ENCODE measurements at places on chromosomes 2 and 18. TPM values are rescaled to one million over a fixed set of nuclear protein-coding genes. Genes with fewer than 3 reads are reported as not detected.
A peak's percentile ranks its signal among the peaks of the same experiment; 100 is the strongest.

The SLC9A4 gene
- polyA plus RNA-seq, result 8.2 TPM

The CCDC68 gene
- polyA plus RNA-seq, result 7.5 TPM

DNA sequence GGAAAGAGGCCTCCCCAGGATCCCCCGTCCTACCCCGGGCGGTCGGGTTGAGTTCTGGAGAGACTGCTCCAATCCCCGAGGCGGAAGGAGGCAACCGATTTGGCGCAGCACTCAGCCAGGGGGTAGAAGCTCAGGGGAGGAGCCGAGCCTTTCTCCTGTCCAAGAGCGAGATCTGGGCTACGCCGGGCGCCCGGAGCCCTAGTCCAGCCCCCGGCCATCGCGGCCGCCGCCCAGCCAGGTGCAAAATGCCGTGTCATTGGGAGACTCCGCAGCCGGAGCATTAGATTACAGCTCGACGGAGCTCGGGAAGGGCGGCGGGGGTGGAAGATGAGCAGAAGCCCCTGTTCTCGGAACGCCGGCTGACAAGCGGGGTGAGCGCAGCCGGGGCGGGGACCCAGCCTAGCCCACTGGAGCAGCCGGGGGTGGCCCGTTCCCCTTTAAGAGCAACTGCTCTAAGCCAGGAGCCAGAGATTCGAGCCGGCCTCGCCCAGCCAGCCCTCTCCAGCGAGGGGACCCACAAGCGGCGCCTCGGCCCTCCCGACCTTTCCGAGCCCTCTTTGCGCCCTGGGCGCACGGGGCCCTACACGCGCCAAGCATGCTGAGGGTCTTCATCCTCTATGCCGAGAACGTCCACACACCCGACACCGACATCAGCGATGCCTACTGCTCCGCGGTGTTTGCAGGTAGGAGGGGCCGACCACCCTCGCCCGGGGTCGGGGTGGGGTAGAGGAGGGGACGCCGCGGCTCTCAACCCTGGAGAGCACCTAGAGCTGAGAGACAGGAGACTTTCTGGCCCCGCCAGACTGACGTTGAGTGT is at the start of gene DYSF:
Gene DYSF (plus strand): TSS at position 158 of the 817 bp plus-strand sequence.
- peak; percentile 48 for DNase-seq

DNA sequence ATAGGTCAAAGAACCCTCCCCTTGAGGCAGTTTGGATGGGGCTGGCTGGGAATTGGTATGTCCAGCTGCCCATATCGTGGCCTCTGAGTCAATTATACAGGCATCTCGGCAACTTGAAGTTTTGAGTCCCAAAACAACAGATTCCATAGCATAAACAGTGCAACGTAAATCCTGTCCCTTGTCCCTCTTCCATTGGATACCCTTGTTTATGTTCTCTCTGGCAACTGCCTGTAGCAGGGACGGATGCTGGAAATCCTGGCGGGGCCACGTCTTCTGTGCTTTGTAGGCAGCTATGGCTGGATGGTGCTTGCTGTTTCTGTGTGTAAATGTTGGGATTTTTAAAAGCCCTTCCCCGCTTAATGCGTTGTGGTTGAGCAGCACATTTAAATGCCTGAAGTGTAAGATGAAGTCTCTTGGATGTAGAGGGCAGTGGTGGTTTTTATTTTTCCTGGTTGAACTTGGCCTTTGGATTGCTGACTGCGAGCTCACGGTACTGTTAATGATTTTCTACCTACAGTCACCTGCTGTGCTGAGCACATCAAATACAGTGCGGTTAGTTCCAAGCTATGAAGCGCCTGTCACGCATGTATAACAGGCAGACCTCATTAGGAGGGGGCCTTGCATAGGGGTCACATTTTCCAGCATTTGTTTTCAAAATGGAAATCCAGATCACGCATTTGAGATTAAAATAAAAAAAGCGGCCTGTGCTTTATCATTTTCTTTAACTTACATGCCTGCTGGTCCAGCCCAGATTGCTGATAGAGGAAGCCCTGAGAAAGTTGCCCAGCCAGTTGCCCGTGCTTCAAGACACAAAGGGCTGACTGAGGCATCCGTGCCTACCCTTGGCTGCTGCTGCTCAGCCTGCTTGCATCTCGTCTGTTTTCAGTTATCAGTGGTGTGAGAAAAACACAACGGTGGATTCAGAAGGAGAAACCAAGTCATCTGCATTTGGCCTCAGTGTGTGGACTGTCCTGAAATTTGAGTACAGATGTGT is 84.7 kb downstream of the NEDD4L start:
- no peak for DNase-seq

- DNase-seq, result peak; percentile 34
Observed at GRCh38 chr2:144461308-144461766, 58.6 kb downstream of the ZEB2 start.

Data from renal cortex interstitium (tissue), 15 donors.